ENCODE measurements at places on chromosomes 2 and 18.
A peak's percentile ranks its signal among the peaks of the same experiment; 100 is the strongest.

DNA sequence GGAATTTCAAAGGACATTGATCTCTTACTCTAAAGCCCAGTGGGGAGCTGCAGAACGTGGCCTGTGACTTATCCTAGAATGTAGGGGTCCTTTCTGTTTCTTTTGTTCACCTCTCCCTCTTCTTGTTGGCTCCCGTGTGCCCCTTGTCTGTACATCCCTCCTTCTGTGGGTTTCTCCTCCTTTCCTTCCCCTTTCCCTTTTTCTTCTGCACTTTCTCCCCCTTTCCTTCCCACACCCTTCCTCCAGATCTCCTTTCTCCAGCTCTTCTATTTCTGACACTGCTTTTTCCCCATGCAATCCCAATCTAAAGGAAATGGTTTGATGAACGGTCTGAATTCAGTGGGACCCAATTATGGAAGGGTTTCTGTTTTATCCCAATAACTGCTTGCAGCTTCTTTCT lies 35.5 kb upstream of the MAPRE3 start:
- no peak for DNase-seq

GRCh38 chr2:58425368-58425767 lies 184.2 kb upstream of the FANCL start:
- no peak for DNase-seq

DNA sequence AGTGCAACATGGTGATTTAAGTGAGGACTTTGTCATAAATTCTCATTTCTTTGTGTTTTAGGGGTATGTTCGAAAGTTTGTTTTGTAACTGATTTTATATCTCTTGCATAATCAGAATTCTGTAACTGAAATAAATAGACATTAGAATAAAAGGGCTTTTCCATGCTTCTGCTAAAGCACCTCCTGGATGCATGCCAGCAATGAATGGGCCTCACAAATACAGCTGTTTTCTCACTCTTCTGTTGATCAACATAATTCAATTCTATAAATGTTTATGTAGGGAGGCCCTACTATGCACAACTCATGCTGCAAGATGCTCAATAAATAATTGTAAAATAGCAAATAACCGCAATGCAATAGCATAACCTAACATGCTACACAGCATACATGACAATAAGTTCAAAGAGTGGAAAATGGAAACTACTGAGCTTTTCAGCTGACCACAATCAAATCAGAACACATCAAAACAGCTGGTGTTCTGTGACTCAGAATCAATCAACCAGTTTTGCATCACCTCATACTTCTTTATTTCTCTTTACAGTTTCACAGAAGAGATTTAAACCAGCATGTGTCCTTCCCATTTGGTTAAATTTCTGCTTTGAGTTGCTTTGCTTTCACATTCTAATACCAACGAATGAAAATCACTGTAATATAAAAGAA lies 11.0 kb downstream of the CDH7 start:
- no peak for DNase-seq

GRCh38 chr2:42087857-42088195 lies 40.0 kb downstream of the PKDCC start:
- no peak for DNase-seq

- DNase-seq: no peak
Measured at GRCh38 chr2:169328785-169329184, 33.5 kb downstream of the LRP2 start.

DNA sequence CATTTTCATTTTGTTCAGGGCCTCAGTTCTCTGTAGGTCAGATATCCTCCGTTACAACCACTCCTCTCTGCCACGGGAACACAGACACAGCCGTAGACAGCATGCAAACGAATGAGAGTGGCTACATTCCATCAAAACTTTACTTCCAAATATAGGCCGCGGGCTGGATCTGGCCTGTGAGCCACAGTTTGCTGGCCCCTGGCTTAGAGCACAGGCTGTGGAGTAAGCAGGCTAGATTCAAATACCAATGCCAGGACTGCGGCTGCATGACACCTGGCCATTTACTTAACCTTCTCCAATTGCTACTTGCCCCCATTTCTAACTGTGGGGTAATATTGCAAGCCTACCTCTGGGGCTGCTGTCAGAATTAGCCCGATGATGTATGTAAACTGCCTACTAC lies 325.8 kb upstream of the POU3F3 start:
- DNase-seq: no peak

- no peak for DNase-seq
Measured at GRCh38 chr2:235936493-235936892, 231.7 kb downstream of the GBX2 start.

- no peak for DNase-seq
Measured at GRCh38 chr2:43000242-43001054, 208.1 kb upstream of the HAAO start.

DNA sequence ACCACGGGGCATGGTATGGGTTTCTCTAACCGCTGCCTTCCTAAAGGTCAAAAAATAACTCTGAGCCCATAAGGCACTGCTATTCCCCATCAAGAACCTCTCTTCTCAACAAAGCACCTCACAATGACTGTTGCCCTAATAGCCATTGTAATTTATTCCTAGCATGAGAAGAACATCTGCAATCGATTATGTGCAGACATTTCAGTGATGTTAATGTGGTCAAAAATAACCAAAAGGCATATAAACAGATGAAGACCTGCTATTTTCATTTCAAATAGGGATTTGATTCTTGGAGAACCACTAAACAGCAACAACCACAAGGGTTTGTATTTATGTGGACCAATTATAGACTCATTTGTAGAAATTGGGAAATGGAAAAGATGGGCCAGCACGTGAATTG lies 356.6 kb downstream of the FBXO15 start:
- no peak for DNase-seq

DNA sequence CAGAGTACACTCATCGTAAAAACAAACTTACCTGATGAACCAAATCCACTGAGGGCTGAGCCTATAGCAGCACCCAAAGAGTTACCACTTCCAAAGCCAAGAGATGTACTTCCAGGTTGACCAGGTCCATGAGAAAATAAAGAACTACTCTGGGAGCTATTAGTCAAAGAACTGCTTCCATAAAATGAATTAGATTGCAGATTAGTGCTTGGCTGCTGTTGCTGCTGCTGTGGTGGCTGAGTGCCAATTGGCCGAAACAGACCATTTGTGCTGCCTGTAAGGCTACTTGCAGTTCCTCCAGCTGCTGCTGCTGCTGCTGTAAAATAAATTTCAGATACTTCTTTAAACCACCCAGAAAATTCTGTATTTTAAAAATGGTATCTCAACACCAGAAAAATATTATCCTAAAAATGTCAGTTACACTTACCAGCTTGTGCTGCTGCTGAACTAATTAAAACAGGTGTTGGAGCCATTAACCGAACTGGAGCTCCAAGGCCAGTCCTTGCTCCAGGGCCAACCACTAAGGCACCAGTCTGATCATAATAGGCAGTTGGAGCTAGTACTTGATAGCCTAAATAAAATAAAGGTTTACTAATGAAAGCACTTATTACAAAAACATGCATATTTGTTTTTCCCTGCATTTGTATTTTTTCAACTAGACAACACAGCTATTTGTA lies 58.1 kb upstream of the SDC1 start:
- no peak for DNase-seq

- no peak for DNase-seq
Measured at GRCh38 chr2:233075141-233075965, 15.2 kb downstream of the INPP5D start.

DNA sequence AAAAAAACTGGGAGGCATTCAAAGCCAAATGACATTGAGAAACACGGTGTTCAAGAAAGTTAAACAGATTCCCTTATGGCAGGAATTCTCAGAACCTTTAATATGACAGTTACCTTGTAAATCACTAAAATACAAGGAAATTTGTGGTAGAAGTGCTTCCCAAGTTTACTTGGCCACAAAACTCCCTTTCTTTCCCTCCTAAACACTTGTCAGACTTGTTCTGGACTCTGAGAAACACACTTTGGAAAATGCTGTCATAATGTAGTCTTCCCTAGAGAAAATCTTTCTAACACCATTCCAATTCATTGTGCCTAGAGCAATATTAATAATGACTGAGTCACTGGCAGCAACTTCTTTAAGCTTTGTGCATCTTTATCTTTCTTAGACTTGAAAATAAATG lies 140.4 kb downstream of the ANKRD44 start:
- DNase-seq: no peak

DNA sequence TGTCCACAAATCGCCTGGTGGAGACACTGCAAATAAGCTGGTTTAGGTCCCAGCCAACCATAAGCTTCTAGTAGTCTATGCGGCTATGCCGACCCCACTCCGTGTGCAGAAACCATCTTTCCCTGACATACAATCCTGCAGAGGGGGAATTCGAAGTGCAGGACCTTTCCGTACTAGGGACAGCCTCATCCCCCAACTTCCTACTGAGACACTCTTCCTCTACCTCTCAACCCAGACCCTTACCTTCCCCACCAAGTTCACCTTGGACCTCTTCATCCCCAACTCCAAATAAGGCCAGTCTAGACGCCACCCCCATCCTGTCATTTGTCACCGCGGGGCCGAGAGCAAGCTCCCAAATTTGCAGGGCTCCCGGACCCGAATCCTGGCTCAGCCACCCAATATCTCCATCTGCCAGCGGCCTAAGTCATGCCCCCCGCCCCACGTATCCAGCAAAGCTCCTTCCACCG lies 496 bp downstream of the SUCLG1 start:
- peak; percentile 13 for DNase-seq

- no peak for DNase-seq
Measured at GRCh38 chr2:18156002-18156401, 277.5 kb downstream of the KCNS3 start.

DNA sequence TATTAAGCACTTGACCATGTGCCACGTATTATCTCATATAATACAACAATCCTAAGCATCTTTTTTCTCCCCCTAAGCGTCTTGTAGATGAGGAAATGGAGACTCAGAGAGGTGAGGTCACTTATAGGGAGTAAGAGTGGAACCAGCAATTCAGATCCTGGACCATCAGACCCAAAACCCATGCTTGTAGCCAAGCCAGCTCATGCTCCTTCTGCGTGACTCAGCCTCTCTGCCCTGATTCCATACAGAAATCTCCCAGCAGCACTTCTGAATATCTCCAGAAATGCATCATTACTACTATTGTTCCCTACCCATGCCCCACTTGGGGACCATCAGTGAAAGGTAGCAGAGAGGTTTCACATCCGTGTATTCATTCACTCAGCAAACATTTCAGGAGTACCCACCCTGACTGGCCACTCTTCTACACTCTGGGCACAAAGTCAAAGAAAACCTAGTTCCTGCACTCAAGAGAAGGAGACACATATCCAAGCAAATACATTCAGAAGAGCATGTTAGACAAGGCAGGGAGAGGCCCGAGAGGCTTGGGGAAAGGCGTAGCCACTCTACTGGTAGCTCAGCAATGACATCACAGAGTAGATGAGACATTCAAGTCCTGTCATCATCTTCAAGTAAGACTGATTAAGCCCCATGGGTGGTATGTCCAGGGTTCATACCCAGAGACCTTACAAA lies 141.9 kb downstream of the MTCL1 start:
- DNase-seq: no peak

DNA sequence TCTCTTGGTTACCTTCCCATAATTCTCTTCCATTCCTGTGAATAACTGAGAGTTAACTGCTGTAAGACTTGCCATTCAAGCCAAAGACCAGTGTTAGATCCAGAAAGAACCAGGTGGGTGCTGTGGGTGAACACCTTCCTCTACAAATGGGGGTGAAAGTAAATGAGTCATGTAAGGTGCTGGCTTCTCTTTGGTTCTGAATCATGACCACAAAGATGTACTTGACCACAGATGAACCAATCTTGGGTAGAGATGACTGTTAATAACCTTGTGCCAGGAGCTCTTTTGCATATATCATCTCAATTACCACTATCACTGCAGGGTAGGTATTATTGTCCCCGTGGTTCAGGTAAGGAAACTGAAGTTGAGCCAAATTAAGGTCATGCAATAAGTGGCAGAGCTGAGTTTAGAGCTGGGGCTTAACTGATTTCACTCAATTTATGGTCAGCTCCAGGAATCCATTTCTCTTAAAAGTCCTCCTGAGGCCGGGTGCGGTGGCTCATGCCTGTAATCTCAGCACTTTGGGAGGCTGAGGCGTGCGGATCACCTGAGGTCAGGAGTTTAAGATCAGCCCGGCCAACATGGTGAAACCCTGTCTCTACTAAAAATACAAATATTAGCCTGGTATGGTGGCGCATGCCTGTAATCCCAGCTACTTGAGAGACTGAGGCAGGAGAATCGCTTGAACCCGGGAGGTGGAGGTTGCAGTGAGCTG lies 244.9 kb upstream of the CXCR4 start:
- DNase-seq: no peak

GRCh38 chr2:134408791-134409190 lies 154.9 kb downstream of the MGAT5 start:
- DNase-seq: no peak

GRCh38 chr18:25743646-25744151 lies 346.7 kb downstream of the SS18 start:
- DNase-seq: no peak

- no peak for DNase-seq
Measured at GRCh38 chr2:143255899-143256298, 126.7 kb downstream of the ARHGAP15 start.

DNA sequence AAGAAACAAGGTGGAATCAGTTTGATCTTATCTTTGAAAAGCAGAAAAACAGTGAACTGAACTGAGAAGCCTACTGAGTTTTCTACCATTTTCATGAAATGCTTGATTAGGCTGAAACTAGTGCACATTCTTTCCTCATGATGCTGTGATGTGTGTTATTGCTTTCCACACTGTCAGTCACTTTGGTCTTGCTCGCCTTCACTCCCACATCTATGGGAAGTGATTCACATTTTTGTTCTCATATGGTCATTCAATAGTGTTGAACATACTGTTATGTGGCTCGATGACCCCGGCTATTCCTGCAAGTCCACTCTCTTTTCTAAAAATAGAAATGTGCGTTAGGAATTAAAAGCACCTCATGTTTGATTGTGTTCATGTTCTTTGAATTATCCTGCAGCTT lies 129.7 kb downstream of the TGIF1 start:
- DNase-seq: no peak

GRCh38 chr2:11995456-11995855 lies 249.0 kb downstream of the LPIN1 start:
- DNase-seq: no peak

GRCh38 chr2:199955339-199956061 lies at the start of the genes MAIP1 and TYW5:
Gene MAIP1 (plus strand): TSS chr2:199955582. CDS start chr2:199955799, 217 bp downstream.
Gene TYW5 (minus strand): TSS chr2:199955491. CDS start chr2:199955470, 21 bp downstream.
- DNase-seq: peak; percentile 58

- no peak for DNase-seq
Measured at GRCh38 chr2:45275242-45275805, 266.1 kb upstream of the SIX2 start.

DNA sequence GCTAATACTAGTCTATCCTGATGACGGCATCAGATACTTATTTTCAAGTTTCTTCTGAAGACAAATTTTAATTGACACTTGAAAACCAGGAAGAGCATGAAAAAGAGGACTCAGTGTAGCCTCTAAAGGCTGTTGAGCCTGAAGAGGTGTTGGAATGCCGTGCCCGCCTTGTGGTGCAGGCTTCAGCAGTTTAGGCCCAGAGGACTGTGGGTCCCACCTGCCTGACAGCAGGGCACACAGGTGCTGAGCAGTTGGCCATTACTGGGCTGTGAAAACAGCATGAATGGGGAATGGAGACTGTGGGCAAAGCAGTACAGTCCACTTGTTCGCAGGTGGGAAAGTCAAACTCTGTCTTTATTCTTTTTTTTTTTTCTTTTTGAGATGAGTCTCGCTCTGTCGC lies 49.8 kb upstream of the THOC1 start:
- DNase-seq: no peak
